MCF 10A (cell line): ENCODE measurements at places on chromosomes 5 and 9. TPM values are rescaled to one million over a fixed set of nuclear protein-coding genes. Genes with fewer than 3 reads are reported as not detected.

The BRINP1 gene
- not detected in 2 replicates for total RNA-seq

The SLC6A7 gene
- total RNA-seq: not detected in 2 replicates

The OR1Q1 gene
- total RNA-seq: not detected in 2 replicates

The ADAMTS2 gene
- total RNA-seq: 0.17 TPM in 1 of 2 replicates, not detected in the other

GRCh38 chr5:96180684-96181435, 219.2 kb upstream of the ELL2 start:
- no peak for DNase-seq

The TAF11L10 gene
- total RNA-seq: not detected in 2 replicates

The BARHL1 gene
- not detected in 2 replicates for total RNA-seq

GRCh38 chr5:91312698-91313097, 70.4 kb downstream of the ARRDC3 start:
- no peak for DNase-seq

The PRDM9 gene
- total RNA-seq: not detected in 2 replicates

DNA sequence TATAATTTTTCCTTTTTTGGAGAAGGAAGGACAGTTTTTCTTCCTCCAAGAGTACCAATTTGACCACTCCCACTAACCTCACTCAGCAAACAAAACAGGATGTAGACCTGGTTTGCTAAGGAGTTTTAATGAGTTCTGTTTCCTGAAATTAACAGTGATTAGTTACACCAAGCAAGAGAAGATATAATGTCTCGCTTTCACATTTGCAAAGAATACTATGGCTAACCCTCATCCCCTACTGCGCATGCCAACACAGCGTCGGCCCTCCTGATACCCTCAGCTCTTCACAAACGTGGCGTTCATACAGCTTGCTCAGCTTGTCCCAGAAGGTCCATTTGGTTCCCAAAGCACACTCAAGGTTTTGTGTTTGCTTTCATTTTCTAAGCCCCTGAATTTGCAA, 41.9 kb upstream of the IPPK start:
- no peak for DNase-seq

- DNase-seq: peak; percentile 87
Measured at GRCh38 chr9:121156263-121156731, 45.4 kb downstream of the RAB14 start.

- DNase-seq: peak; percentile 25
Measured at GRCh38 chr5:121737120-121737519, 114.6 kb upstream of the FTMT start.
